ENCODE measurements at places on chromosomes 6 and 20.

GRCh38 chr6:151063352-151063751 lies 176.4 kb upstream of the AKAP12 start:
- no peak for DNase-seq

DNA sequence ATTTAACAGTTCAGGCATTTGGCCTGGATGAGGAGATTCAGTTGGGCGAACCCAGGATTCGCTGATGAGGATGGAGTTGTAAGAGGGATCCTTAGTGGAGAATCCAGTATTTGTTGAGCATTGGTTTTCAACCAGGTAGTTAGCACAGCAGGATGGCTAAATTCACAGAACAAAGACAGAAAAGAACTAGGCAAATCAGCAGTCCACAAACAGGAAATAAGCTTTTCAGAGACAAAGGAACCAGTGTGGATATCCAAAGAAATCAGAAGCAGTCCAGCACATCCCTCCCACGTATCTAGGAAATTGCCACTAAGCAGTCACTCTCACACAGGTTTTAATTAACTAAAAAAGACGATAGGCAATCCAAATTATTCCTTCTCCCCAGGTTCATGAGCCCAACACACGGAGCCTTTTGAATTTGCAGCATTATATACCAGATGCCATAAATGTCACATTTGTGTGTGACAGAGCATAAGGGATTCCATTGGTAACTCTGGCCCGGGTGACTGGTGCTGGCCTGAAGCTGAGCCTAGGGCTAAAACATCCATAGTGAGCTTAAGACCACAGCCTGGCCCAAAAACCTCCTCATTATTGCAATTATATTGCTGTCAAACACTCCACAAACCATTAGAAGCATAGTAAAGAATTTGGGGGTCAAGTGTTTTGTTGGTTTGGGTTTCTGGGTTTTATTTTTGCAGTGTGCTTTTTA lies 131.5 kb downstream of the SOBP start:
- no peak for DNase-seq

DNA sequence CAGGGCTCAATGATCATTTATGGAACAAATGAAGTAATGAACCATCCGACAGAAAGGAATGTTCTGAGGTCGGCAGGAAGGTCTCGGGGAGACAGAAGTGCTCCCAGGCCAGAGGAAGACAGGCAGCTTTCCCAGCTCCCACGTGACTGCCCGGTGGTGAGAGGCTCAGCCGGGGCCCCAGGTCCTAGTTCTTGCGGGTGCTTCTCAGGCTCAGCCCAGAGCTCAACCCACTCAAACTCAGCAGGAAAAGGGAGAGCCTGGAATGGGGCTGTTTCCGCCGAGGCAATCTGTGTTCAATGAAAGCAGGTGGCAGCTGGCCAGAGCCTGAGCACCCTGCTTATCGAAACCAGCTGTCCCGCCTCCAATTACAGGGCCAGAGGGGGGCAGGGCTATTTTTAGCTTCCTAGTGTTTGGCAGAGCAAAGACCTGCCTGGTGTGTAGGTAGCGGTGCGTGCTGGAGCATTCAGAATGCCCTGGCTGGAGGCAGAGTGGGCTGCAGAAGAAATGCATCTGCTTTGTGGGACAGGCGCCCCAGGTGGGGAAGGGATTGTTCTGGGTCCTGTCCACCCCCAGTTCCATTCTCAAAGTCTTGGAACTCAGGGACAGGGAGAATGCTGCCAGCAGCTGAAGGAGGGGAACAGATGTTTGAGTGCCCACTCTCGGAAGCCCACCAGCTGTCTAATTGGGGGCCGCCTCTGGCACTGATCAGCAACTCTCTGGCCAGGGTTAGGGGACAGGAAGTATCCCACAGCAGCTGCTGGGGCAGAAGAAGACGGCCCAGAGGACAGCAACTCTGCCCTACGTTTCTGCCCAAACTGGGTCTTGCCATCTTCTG lies 145.1 kb downstream of the PREX1 start:
- DNase-seq = peak; percentile 69

- peak; percentile 33 for DNase-seq
Measured at GRCh38 chr6:43644940-43645612, at the start of gene RSPH9. TSS of gene RSPH9 (plus strand) at chr6:43645036. CDS start at chr6:43645099, 63 bp downstream.

DNA sequence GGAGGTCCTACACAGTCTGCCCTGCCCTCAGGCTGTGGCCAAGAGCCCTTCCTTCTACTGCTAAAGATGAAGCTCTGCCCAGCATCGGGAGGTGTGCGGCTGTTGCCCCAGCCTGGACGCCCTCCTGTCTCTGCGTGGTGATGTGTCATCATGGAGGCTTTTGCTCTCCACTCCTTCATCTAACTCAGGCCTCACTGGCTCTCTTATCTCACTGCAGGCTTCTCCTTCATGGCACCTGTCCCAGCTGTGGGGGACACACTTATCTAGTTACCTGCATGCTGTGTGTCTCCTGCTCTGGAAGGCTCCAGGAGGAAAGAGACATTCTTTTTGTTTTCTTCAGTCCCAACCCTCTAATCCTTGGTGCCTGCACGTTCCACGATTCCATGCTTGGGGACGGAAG lies 89.1 kb downstream of the PSMG4 start:
- DNase-seq = no peak

- no peak for DNase-seq
Measured at GRCh38 chr6:117276778-117277316, 11.5 kb downstream of the VGLL2 start.

DNA sequence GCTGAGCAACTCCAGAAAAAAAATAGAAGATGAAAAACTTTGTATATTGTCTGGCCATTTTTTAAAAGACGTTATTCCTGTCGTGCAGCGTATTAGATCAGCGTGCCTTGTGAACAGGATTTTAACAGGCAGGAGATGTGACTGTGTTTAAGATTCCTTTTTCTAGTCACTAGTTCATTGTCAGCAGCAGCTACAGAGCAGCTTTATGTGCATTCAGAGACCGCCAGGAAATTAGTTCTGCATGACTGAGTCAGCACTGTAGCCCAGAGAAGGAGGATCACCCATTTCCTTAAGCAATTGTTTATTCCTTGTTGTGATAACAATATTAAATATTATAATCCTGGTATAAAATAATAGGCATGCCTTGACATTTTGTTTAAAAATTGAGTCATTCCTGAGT lies 75.4 kb upstream of the ADGRB3 start:
- DNase-seq = no peak

- DNase-seq = no peak
Measured at GRCh38 chr6:112325444-112325843, 21.7 kb upstream of the RFPL4B start.

- DNase-seq = no peak
Measured at GRCh38 chr6:85394853-85395538, 54.9 kb upstream of the NT5E start.

- DNase-seq = peak; percentile 30
Measured at GRCh38 chr6:89944826-89945407, 50.6 kb downstream of the GJA10 start.

DNA sequence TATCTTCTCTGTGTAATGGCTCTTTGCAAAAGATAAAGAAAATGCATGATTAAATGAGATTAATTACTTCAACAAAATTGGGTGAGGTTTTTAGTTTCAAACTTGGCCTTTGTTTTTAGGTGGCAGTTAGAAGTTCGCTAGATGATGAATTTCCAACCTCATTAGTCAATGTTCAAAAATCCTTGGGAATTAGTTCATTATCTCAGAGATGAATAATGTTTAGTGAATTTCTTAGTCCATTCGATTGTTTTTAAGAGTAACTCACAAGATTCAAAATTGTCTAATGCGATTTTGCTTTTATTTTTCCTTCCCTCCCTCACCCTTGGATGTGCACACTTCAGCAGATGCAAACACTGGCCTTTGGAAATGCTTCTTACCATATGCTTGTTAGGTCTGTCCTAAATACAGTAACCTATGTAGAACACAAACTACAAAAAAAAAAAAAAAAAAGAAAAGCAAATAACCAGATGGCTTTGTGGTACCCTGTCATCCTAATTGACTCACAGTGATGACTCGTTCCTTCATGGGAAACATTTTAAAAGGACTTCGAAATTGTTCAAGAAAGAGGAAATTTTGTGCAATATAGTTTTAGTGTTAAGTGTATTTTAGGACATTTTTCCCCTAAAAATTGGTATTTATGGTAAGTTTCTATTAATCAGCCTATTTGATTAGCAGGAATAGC lies 66.7 kb downstream of the FAM229B start:
- no peak for DNase-seq

GRCh38 chr20:32358883-32359632 lies 927 bp downstream of the ASXL1 start:
- peak; percentile 72 for DNase-seq

DNA sequence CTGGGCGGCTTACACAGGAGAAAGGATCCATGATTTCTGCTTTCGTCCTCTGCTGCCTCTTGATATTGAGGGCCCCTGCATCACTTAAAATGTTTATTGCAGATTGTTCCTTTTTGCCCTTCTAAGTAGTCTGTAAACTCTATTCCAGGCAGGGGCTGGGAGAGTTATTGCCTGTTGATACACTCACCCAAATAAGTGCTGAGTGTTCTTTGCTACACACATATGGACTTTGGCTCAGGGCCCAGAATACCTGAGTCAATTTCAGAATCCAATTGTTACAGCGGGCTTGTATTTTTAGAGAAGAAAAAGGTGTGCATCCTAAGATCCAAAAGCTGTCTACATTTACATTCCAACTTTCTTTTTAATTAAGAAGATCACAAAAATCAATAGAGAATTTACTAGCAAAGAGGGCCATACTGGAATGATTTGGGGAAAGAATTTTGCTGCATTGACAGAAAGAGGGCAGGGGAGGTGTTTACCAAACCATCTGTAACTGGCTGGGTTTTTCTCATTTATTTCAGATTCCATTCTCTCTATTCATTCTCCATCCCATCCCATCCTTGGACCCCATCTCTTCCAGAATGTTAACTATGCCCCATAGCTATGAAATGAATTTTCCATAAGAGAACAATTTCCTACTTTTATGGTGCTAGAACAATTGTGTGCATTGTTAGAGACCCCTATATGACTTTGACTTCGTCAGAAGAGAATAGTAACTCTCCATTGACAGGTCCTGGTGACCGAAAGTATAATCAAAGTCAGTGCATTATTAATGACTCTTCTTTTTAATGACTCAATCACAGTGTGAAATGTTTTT lies 959.9 kb upstream of the FLRT3 start:
- DNase-seq = no peak

DNA sequence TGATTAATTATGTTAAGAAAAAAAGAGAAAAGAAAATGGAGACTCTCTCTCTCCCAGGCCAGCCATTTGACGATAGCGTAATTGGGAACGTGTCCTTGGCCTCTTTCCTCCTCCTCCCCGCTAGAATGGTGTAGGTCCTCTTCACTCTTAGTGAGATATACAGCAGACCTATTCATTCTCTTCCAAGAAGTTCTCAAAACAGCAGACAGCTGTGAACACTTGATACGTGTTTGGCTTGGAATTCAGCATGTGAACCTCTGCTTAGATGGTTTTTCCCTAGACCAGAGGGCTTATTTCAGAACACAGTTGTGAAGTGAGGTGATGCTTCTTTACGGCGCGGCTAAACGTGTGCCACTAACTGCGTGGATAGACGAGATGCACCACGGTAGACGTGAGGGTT lies 32.6 kb upstream of the TULP4 start:
- no peak for DNase-seq

Measured in MM.1S (cell line).